ENCODE measurements at places on chromosomes 2 and 18.
A peak's percentile ranks its signal among the peaks of the same experiment; 100 is the strongest.

DNA sequence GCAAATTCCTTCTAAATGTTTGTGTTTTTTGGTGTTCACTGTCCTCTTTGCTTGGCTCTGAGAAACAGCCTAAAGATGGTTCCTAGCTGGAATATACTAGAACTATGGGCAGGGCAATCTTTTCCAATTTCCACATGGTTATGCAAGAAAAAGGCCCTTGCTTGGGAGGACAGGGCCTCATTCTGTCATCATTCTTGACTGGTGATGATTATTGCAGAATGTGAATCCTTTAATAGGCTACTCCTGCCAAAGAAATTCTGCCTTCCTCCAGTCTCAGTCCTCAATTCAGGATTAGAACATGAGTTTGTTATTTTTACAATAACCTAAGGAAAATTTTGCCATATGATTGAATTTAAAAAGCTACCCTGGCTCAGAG, 218.7 kb downstream of the HNMT start:
- no peak for DNase-seq

- DNase-seq, result no peak
Observed at GRCh38 chr2:66478731-66479316, 43.9 kb downstream of the MEIS1 start.

DNA sequence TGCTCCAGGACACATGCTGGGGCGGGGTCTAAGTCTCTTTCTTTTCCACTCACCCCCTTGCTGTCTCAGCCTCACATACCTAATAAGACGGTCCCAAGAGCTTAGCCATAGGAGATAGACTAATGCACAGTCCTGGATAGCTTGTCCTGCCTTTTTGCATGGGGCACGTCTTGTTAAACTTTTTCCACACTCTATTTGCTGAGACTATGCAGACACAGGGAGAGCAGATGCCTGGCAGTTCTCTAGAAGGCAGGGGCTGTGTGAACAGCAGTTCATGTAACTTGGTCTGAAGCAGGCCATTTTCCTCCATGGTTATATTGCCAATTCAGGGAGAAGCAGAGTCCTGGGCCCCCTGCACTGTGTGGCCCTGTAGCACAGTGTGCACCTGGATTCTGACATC, 142.1 kb downstream of the SEPTIN10 start:
- no peak for DNase-seq

DNA sequence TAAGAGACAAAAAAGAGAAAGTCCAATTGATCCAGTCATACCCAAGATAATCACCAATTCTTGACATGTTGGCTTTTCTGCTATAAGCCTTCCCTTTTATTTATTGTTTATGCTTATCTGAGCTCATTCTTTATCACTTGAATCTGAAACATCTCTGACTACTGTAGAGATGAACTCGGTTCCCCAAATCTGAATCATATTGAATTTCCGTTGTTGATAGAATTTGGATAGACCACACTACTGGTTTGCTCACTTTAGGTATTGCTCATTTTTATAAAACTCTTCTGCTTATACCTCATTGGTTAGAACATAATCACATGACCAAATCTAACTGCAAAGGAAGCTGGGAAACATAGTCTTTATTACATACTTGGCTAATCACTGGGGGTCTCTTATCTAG, 236.9 kb downstream of the TRIB2 start:
- DNase-seq, result no peak

GRCh38 chr18:49572611-49573345, 10.9 kb downstream of the LIPG start:
- DNase-seq, result no peak

DNA sequence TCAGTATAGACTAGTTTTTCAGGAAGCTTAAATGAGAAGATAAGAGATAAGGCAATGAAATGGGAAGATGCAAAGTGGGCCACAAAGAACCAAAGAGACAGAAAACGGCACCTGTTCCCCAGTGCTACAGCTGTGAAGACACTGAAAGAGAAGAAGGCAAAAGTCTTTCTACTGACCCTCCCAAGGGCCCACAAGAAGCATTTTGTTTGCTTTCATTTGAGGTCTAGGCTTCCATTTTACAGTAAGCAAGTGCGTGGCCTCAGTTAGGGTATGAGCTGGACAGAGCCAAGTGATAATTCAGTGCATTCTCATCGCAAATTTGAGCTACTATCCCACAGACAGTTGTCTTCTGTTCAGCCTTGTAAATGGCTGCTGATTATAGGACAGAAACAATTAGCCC, 53.4 kb upstream of the STK17B start:
- no peak for DNase-seq

GRCh38 chr2:232697807-232698110, 628 bp downstream of the GIGYF2 start:
- DNase-seq, result no peak

GRCh38 chr2:52558265-52558664, 1209.3 kb upstream of the CHAC2 start:
- DNase-seq, result no peak

DNA sequence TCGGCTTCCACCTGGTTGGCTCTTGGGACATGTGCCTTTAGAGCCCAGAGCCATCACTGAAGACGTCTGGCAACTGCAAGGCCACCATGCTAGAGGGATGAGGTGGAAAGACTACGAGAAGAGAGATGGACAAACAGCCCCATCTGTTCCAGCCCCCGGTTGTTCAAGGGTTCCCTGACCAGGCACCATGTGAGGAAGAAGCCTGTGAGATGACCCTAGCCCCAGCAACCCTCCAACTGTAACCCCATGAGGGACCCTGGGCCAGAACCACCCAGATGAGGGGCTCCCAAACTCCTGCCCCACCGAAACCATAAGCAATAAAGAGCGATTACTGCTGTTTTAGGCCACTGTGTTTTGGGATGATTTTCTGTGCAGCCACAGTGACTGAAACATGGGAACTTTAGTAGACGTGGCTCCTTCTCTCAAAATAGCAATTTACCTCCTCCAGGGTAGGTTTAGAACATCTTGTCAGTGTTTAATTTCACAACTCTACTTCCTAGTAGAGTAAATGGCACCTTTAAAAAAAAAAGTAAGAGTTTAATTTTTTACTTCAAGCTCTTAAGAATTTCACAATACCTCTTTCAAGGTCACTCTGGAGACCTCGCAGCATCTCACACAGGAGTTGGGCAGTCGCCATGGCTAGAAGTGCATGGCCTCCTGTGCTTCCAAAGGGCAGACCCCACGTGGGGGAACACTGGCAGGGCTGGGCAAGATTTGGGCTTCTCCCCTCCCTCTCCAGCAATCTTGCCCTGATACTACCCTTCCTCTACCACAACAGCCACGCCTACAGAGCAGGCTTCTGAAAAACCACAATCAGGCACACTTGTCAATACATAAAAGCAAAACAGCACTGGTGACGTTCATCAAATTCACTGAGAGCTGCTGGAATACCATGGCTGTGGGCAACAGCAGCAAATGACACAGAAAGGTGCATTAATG, 48.8 kb downstream of the TMEM163 start:
- DNase-seq, result no peak

GRCh38 chr18:1846640-1847039, 724.7 kb downstream of the METTL4 start:
- no peak for DNase-seq

DNA sequence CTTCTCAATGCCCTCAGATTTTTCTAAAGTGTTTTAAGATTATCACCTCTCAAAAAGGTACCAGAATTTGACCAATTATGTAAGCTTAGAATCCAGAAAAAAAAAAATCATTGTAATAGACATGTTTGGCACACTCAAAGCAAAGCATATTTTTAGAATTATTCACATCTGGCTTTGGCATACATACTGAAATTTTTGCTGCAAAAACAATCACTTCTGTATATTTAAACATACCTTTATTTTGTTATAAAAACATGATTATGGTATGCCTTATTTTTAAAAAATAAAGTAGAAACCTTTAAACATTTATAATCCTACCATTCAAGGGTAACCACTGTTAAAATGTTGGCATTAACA, 143.3 kb downstream of the ESCO1 start:
- no peak for DNase-seq

DNA sequence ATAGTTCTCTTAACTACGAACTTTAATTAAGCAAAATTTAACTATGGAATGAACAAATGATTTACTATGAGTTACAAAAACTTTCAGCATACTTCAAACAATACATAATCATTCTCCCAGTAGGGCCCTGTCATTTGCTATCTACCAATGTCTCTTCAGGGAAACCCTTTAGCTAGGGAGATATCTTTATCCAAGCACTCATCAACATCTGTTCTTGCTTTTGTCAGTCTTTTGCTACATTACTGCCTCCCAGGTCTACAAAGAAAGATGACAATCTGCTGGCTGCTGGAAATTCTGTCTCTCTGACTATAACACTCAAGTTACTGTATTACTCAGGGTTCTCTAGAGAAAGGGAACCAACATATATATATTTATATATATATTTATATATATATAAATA, 1626.3 kb upstream of the CELF4 start:
- DNase-seq, result no peak

- no peak for DNase-seq
Observed at GRCh38 chr2:105890856-105891255, 146.1 kb downstream of the NCK2 start.

- no peak for DNase-seq
Observed at GRCh38 chr2:65727381-65727780, 295.0 kb upstream of the SPRED2 start.

- DNase-seq, result no peak
Observed at GRCh38 chr18:51169731-51170130, 27.8 kb downstream of the MEX3C start.

- DNase-seq, result no peak
Observed at GRCh38 chr18:8217051-8217564, 392.1 kb upstream of the RAB12 start.

GRCh38 chr2:11829947-11830707, 83.7 kb downstream of the LPIN1 start:
- peak; percentile 33 for DNase-seq

- DNase-seq, result no peak
Observed at GRCh38 chr2:181239201-181239799, 217.9 kb upstream of the ITGA4 start.

GRCh38 chr18:5710235-5710634, 166.4 kb upstream of the EPB41L3 start:
- DNase-seq, result no peak

- no peak for DNase-seq
Observed at GRCh38 chr2:236998236-236998635, 87.5 kb upstream of the COPS8 start.

DNA sequence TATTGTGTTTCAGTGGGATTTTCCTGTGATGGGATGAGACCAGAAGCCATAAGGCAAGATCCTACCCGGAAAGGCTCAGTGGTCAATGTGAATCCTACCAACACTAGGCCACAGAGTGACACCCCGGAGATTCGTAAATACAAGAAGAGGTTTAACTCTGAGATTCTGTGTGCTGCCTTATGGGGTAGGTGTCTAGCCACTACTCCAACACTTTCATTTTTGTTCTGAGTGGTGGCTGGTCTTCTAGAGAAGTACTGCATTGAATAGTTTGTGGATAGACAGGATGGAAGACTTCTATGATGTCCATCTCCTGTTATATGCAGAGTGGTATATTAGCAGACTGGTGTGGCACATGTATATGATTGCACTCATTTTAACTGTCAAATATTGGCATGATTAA, 117.7 kb upstream of the IL1R2 start:
- no peak for DNase-seq

DNA sequence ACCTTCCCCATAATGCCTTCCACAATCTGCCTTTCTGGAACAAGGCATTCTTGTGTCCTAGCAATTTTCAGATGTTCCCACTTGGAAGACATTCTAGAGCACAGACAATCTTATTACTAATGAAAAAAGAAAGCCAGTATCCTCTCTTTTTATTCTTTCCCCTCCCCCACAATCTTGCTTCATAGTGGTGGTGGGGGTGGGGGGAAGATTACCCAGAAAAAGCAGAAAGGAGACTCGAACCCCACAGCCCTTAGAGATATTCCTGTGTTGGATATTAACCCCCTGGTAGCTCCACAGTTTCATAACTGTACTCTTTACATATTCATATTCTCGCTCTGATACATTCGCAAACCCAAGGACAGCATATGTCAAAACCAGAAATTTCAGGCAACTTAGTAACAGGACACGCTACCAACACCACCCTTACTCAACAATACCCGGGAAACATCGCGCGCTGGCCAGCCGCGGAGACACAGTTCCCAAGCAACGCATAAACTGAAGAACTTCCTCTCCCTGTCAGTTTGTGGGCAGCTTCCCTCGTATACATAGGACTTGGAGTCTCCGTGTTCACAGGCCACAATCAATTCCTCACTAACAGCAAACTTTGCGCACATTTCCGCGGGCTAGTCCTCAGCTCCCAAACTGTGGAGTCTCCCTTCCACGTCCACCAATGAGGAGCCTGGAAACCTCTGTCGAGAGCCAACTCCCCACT, 793 bp downstream of the NR4A2 start:
- DNase-seq, result no peak

DNA sequence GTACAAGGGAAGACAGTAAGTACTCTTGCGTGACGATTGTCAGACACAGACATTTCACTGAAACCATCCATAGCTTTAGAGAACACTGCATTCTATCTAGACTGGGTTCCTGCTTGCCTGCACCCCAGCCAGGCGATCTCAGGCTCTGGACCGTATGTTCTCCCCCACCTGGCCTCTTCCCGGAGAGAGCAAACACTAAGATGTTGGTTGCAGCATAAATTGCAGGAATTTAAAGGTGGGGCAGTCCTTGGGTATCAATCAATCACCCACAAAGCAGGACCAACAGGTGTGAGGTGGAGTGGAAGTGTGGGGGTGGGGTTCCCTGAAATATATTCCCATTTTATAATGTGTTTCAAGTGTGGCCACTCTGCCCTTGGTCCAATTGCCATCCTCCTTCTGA, 103.6 kb upstream of the TGFA start:
- DNase-seq, result no peak

DNA sequence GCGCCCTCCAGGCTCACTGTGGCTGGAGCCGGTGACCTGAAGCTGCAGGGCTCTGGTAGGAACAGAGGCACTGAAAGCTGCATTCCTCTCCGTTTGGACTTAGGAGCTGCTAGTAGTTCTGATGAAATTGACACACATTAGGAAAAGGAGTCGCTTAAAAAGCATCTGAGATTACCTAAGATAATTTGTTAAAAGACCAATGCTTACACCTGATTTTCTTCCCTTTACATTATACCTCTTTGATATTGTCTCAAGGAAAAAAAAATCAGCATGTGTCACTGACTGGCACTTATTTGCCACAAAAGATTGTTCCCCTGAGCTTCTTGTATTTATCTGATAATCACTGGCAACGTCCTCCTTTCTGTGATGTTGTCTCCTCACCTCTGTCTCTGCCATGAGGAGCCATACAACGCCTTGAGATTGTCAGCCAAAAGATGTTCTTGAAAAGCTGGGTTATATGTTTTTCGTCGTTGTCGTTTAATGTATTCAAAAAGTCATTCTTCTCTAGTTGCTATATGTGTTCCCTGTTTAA, 618 bp upstream of the CHN1 start:
- no peak for DNase-seq

GRCh38 chr2:239583171-239583878, 182.5 kb upstream of the HDAC4 start:
- DNase-seq, result no peak

DNA sequence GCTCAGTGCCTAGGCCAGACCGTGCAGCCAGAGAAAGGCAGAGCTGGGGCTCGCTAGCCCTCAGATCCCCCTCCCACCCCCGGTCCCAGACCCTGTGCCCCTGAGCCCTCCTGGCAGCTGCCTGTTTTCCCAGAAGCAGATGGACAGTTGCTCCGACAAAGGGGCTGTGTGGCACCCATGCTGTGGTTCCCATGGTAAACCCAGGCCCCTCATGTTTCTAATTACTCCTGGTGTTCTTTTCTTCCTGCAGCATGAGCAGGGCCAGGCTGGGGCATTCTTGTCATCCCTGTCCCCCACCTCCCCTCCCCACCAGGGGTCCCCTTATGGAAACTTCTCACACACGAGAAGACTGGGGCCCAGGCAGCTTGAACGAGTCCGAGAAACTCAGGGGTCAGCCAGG, 269.6 kb downstream of the HAUS1 start:
- DNase-seq, result no peak

GRCh38 chr18:70422391-70422965, 133.6 kb downstream of the SOCS6 start:
- DNase-seq, result no peak

All from stimulated activated CD4-positive, alpha-beta T cell treated with anti-CD3 and anti-CD28 coated beads, Interleukin-12 subunit alpha, Interleukin-12 subunit beta, amount 100 ng/mL, for 48 hours (primary cell).